Fibroblast of skin of abdomen (primary cell): ENCODE measurements at places on chromosomes 7 and 10.

GRCh38 chr10:21808550-21808949 lies 195.0 kb downstream of the DNAJC1 start:
- no peak for DNase-seq

DNA sequence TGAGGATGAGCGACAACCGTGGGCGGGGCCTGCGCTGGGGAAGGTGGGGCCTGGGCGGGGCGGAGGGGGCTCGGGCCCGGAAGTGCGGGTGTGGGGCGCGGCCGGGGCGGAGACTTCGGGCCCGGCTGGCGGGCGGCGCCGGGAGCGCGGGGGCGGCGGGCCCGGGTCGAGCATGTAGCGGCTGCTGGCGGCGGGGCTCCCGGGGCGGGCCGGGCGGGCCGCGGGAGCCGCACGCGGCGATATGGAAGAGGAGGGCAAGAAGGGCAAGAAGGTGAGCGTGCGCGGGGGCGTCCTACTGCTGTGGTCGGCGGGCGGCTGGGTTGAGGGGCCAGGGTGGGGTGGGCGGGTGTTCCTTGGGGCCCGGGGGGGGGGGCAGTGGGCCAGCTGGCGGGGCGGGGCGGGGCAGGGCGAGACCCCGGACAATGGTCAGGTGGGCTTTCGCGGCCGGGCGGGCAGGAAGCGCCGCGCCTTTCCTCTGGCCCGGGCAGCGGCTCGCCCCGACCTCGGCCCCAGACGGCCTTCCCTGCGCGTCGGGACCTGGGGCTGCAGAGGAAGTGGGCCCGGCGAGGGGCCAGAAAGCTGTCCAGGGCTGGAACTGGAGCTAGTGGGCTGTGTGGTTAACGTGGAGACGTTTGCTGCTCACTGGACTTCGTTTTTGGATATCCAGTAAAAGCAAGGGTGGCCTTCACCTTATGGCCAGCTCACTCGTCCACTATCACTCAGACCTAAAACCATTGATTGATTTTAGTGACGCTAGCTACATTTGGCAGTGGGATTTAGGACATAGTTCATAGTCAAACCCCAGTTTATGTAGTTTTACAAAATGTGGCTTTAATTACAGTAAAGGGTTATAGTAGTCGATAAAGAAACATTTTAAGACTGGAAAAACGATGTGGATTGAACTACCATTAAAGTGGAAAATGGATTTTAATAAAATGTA lies at the start of gene CCM2:
TSS of gene CCM2 (plus strand) at position 109 of the 940 bp plus-strand sequence. CDS start at position 242, 133 bp downstream.
- DNase-seq = peak; percentile 34

- no peak for DNase-seq
Observed at GRCh38 chr7:1681581-1681980, 11.5 kb downstream of the ELFN1 start.

- no peak for DNase-seq
Observed at GRCh38 chr7:2525658-2526630, 6.4 kb downstream of the LFNG start.

DNA sequence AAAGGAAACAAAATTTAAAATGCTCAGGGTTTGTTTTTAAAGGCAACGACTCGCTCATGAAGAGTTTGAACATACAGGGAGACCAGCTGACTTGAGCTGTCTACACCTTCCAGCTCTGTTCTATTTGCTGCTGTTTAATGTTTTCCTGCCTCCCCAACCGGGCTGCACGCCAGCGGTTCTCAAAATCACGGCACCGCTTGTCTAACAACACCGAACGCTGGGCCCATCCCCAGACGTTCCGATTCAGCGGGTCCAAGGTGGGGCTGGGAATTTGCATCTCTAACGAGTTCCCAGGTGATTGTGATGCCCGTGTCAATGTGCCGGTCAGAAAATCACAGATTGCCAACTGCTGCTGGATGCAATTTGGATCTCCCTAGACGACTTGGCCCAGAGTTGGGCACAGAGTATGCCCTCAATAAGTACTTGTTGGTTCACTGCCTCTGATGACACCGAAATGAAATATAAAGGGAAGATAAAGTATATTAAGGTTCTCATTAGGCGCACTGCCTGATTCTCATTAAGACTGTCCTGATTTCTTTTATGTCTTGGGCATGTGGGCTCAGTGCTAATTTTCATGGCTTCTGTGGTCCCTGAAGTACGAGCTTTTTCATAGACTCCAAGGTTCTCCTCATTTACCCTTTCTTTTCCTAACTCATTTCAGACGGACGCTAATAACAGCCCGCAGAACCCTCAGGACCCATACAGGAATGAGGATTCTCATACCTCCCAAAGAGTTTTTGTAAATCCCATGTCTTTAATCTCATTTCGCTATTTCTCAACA lies 28.5 kb downstream of the CELF2 start:
- no peak for DNase-seq

DNA sequence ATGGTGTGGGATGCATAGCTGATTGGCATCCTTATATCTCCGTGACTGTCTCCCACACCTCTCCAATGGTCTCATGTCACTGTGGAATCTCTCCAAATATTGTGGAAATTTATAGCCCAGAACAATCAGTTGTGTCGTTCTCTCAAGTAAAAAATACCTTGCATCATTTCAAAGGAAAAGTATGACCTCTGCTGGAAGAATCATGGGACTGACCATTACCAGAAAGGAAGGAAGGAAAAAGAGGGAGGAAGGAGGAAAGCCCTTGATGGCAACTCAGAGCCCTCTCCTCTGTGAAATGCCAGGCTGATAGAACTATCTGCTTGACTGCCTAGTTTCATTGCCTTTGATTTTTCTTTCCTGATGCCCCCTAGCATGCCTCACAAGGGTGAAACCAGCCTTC lies 76.3 kb downstream of the FOXI2 start:
- DNase-seq = no peak

- DNase-seq = peak; percentile 51
Observed at GRCh38 chr7:26200038-26200443, 505 bp downstream of the HNRNPA2B1 start.

GRCh38 chr10:78134773-78135306 lies 101.2 kb downstream of the RPS24 start:
- no peak for DNase-seq

DNA sequence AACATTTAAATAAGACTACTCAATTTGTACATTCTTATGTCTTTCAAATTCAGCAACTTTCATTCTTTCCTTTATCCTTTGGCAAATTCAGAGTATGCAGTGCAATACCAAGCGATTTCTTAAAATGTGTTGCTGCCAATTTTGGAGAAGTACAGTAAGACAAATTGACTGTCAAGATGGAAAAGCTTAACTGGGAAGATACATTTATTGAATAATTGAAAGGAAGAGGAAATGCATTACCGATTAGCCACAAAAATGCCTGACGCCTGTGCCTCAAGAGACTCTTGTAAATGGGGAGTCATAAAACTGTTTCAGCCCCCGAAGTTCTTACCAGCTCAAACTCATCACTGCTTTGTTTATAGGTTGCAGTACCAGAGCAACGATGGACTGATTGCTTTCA lies 373.3 kb upstream of the GALNT17 start:
- peak; percentile 29 for DNase-seq

DNA sequence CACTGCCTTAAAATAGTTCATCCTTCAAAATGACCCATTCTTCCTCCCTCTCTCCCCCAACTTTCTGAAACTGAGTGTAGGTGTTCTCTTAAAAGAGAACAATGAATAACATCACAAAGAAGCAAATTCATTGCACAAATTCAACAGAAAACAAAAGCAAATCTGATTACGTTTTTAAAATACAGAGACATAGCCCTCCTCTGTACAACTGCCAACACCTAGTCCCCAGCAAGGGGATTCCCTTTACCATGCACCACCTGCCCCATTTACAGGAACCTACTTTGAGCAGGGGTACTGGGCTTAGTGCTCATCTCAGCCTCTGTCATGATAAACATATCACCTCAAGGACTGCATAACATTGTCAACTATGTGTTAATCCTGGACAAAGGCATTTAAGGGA lies 302.8 kb upstream of the AOAH start:
- no peak for DNase-seq

GRCh38 chr7:81680120-81680519 lies 89.7 kb downstream of the HGF start:
- DNase-seq = no peak

DNA sequence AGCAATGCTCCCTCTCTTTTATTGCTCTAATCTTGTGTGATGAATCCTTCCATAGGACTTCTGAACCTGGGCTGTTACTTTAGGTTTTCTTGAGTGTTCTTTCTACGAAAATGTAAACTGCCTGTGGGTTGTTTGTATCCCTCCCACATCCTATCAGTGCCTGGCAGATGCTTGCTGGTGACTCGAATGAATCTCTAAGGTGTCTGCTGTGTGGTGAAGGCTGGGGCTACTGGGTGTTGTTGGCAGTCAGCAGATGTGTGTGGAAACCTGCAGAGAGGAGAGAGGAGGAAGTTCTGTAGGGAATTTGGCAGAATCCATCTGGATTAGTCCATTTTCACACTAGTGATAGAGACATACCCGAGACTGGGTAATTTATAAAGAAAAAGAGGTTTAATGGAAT lies 639.4 kb downstream of the CALN1 start:
- DNase-seq = no peak

- DNase-seq = peak; percentile 38
Observed at GRCh38 chr7:124072603-124073309, 39.9 kb upstream of the TMEM229A start.

DNA sequence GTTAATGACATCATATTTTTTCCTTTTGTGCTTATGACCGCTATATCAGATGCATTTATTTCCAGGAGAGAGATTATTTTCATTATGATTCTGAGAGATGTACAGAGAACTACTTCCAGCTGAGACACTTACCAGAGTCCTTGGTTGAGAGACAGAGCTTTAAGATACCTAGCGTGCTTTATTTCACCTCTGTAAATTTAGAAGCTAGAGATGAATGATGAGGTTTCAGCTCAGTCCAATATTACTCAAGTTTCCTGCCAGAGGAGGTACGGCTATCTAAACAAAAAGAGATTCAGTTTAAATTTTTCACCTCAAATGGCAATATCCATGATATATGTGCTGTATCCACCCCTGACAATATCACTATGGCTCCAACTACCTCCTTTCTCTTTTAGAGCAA lies 182.6 kb upstream of the FAM3C start:
- no peak for DNase-seq

GRCh38 chr10:18418541-18419215 lies 232.7 kb downstream of the NSUN6 start:
- DNase-seq = peak; percentile 2

GRCh38 chr10:15015451-15015850 lies 28.3 kb upstream of the OLAH start:
- DNase-seq = no peak

- DNase-seq = no peak
Observed at GRCh38 chr7:100433592-100434296, 2.6 kb downstream of the PPP1R35 start.

- no peak for DNase-seq
Observed at GRCh38 chr7:45225311-45225947, 67.8 kb downstream of the RAMP3 start.

GRCh38 chr10:85280014-85280413 lies 951.6 kb downstream of the CCSER2 start:
- no peak for DNase-seq

- no peak for DNase-seq
Observed at GRCh38 chr10:132326344-132326889, 5.6 kb upstream of the LRRC27 start.

GRCh38 chr7:44647981-44648714 lies 41.7 kb downstream of the OGDH start:
- no peak for DNase-seq

DNA sequence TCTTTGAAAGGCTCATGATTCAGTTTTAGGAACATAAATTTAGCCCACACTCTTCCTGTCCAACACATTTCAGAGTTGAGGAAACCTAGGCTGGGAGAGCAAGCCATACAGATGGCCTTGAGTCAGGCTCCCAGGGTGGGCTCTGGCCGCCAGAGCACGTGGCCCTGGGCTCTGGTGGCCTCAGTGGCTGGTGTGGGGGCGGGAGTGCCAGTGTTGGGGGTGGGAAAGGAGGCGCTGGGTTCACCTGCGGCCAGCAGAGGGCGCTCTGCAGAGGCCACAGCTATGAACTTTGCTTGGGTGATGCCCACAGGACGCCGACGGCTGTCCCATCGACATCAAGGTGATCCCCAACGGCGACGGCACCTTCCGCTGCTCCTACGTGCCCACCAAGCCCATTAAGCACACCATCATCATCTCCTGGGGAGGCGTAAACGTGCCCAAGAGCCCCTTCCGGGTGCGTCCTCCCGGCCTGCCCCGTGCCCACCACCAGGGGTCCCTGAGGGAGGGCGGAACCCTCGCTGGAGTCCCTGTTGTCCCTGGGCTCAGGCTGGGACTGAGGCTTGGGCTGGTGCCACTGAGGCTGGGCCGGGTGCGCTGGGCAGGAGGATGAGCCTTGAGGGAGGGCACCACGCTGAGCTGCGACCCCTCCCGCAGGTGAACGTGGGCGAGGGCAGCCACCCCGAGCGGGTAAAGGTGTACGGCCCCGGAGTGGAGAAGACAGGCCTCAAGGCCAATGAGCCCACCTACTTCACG lies 11.9 kb downstream of the FLNC start:
- DNase-seq = peak; percentile 44

DNA sequence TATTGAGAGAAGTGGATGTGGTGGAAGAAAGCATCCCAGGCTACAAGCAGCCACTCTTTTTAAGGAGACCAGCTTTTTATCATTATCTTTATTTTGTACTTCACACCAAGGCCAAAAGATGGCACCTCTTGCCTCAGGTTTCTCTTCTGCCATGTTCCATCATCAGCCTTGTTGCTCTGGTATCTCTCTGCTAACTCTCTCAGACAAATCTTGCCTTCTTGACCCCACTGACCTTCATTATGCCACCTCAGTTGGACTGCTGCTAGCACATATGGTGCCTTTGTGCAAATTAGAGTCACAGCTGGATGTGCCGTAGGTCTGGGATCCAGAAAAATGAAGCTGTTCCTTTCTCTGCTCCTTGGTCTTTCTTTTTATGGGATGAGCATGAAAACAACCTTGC lies 47.1 kb upstream of the DYNC1I1 start:
- DNase-seq = no peak

GRCh38 chr10:91700273-91700672 lies 67.4 kb upstream of the PPP1R3C start:
- DNase-seq = no peak

- no peak for DNase-seq
Observed at GRCh38 chr10:88592381-88592780, 5.8 kb downstream of the LIPJ start.

- peak; percentile 90 for DNase-seq
Observed at GRCh38 chr7:92255308-92255707, 9.5 kb downstream of the ANKIB1 start.
